ENCODE measurements at places on chromosomes 7 and 10.
A peak's percentile ranks its signal among the peaks of the same experiment; 100 is the strongest.

DNA sequence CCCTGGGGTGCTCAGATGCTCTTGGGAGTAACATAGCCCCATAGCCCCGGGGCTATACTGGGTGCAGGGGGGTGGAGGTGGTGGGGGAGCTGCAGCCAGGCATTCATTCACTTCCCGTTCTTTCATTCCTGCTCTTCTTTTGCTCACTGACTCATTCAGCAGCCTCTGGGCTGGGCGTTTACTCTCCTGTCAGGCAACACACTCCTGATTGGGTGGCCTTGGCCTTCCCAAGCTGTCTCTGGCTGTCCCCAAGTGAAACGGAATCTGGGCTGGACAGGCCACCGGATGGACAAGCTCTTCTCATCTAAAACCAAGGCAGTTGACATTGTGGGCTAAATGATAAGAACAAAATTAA, 34.6 kb downstream of the CHST3 start:
- no peak for DNase-seq

DNA sequence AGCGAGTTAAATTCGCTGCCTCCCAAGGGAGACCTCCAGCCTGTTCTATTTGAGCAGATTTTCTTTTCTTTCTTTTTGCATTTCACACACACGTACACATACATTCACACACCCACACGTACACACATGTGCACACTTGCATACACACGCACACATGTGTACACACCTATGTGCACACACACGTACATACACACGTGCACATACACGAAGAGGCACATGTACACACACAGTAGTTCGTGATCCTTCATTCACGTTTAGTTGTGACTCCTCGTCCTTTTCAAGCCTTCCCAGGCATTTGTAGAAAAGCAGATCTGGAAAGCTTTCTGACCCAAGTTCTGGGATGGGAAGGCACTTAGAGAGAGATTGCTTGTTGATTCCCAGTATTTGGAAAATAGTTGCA, 290.8 kb upstream of the COBL start:
- no peak for DNase-seq

GRCh38 chr7:152923711-152924110, 164.2 kb downstream of the ACTR3B start:
- no peak for DNase-seq

- peak; percentile 57 for DNase-seq
Measured at GRCh38 chr7:2802504-2803341, 41.4 kb downstream of the GNA12 start.

GRCh38 chr10:62467527-62467926, 93.4 kb downstream of the ZNF365 start:
- no peak for DNase-seq

- no peak for DNase-seq
Measured at GRCh38 chr10:73796766-73797165, 11.4 kb downstream of the ZSWIM8 start.

DNA sequence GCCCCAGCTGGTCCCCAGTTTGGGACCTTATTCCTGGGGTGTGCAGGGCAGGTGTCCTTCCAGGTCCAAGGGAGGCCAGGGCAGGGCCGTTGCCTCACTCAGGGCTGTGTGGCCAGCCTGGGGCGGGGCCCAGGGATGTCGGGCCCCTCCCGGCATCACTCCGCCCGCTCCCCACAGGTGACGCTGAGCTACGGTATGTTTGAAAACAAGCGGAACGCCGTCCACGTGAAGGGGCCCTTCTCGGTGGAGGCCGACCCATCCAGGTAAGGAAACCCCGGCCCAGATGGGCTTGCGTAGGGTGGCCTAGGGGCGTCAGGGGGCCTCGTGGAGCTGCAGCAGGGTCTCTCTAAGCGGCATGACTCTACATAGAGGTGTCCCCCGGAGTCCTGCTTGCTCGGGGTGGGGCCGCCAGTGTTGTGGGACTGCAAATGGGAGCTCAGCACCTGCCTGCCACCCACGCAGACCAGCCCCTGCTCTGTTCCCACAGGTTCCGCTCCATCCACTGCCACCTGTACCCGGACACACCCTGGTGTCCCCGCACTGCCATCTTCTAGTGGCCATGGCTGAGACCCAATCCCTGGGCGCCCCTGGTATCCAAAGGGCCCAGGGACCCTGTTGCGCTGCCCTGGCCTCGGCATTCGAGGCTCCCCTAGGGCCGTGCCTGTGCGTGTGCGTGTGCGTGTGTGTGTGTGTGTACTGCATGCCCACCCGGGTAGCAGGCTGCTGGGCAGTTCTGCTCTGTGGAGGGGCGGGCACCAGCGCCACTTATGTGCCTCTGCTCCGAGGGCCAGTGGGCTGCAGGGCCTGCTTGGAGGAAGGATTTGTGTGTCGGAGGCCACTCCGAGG, 7.3 kb downstream of the LFNG start:
- DNase-seq = no peak

- DNase-seq = no peak
Measured at GRCh38 chr7:22386206-22386858, 29.4 kb upstream of the RAPGEF5 start.
